ENCODE measurements at places on chromosomes 7 and 10.

- DNase-seq: no peak
These were observed 103.5 kb downstream of the AGMO start for GRCh38 chr7:15457990-15458955.

DNA sequence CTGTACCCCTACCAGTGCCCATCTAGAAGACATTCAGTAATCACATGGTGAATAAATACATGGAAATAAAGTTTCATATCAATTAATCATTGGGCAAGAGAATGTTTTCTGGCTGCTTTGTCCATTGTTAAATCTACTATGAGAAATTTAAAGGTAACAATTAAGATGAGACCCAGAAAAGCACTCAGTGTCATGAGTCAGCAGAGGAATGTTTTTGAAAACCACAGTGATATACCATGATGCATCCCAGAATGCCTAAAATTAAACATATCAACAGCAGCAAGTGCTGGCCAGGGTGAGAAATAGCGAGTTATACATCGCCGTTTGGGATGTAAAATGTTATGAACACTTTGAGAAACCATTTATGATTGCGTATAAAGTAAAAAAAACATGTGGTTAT, 825.3 kb upstream of the C7orf33 start:
- no peak for DNase-seq

GRCh38 chr10:63738410-63738809, 217.2 kb downstream of the REEP3 start:
- no peak for DNase-seq

DNA sequence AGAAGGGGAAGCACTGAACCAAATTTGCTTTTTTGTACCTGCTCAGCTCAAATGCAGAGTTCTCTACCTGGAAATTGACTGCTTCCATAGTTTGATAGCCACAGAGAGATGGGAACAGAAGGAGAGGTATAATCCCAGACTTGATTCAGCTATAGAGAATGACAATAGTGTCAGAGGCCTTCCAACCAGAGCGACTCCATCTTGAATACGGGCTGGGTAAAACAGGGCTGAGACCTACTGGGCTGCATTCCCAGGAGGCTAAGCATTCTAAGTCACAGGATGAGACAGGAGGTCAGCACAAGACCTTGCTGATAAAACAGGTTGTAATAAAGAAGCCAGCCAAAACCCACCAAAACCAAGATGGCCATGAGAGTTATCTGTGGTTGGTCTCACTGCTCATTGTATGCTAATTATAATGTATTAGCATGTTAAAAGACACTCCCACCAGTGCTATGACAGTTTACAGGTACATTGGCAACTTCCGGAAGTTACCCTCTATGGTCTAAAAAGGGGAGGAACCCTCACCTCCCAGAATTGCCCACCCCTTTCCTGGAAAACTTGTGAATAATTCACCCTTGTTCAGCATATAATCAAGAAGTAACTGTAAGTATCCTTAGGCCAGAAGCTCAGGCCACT, 42.7 kb upstream of the ATRNL1 start:
- DNase-seq: no peak

DNA sequence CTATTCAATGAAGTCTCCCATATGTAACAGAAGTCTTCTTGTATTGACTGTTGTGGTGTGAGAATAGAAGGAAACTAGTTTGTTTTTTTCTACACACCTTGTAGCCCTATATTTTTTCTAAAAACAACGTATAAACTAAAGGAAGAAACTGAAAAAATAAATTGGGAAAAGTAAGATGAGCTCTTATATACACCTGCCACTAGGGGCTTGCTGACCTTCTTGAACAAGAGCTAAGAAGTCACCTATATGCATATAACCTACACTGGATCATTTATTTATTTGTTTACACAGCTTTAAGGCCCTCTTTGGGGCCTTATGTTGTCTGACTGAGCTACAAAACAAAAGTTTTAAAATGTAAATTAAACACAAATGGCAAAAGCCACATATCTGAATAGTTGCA, 383.0 kb downstream of the HPSE2 start:
- DNase-seq: no peak

GRCh38 chr10:126468467-126468866, 80.2 kb upstream of the ADAM12 start:
- DNase-seq: no peak

DNA sequence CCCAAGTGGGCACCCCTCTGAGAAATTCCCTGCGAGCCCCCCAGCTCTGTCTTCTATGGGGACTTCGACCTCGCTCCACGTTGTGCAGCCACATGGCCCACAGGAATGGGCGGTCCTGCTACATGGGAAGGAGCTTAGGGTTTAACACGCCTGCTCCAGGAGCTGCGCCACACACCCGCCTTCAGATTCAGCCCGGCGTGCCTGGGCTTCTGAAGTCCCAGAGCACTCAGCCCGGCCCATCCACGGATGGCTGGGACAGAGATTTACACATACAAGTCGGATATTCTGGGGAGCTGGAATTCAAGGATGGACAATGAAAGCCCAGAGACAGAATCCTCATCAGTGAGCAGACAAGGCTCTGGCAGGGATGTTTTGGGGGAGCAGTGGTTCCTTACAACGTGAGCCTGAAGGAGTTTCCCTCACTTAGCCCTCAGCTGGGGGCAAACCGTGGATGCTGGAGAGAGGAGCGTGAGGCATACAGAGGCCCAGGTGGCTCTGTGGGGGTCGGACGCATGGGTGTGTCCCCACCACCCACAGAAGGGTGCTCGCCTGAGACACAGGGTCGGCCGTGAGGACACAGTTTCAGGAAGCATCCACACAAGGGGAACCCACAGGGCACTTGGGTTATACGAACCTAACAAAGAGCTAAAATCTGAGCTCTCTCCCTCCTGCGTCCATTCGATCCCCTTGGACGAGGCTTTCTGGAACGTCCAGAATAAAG, 372.9 kb downstream of the DNAJB6 start:
- DNase-seq: no peak

GRCh38 chr7:101087334-101088068, 2.2 kb downstream of the TRIM56 start:
- no peak for DNase-seq

DNA sequence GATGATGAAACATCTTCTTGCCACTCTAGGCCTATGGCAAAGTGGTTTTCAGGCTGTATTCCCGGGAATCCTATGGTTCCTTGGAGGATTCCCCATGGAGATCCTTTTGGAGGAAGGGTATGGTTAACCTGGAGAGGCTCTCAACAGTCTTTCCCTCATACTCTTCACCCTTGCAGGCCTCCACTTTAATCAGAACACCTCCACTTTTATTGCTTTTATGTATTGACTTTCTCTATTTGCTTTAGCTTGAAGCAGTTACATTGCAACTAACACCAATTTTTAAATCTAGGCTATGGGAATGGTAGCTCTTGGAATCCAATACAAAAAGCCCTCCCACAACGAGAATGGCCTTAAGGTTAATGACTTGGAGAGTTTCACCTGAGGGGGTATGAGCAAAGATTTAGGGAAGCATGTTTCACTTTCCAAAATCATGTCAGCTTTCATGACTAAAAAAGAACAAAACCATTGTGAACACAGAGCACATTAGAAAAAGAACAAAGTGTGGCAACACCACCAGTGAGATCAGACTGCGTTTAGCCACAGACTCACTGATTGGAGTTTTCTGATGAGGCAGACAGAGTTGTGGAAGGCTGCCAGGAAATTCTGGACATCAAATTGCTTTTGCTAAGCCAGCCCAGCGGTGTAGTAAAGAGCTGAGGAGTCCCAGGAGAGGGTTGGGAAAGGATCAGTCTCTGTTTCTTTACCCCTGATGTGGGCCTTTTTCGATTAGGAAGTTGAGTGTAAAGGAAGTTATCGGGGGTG, 130.4 kb upstream of the BMPER start:
- no peak for DNase-seq

GRCh38 chr7:124773339-124773738, 7.7 kb upstream of the GPR37 start:
- DNase-seq: no peak

DNA sequence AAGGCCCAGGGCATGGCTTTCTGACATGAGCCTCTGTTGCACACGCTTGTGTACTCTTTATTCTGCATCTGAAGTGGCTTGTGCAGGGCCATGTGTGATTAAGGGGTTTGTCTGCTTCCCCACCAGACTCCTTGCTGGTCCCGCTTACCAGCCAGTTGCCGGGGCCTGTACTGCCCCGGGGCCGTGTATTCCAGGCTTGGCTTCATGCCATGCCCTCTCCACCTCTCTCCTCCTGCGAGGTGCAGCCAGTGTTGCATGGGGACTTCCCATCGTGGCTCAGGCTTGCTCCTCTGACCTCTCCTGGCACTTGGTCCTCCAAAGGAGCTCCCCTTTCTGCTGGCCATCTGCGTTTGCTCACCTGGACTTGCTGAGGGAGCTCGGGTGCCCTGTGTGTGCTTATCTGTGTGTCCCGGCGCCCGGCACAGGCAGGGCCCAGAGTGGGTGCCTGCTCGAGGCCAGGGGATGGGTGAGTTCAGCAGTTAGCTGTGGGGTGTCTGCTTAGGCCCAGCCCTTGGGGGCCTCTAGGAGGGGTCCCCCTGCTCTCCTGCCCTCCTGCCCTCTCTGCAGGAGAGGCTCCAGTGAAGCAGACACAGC, 11.0 kb upstream of the C10orf143 start:
- no peak for DNase-seq

GRCh38 chr7:45986355-45987298, 65.6 kb upstream of the IGFBP3 start:
- DNase-seq: no peak

DNA sequence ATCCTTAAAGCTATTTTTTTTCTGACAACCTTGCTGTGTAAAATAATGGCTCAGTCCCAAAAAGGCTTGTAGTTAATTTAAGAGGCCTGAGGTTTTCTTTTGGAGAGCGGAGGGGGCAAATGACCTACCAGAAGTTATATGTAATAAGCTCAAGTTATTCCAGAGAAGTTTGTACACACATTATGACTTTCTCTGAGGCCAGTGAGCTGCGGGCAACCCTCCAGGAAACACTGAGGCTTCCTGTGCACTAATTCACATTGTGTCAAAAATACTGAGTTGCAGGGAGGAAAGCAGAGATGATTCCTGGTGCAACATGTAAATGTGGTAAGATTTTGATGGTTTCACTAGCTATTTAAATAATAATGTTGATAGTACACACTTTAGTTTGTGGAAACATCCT, 188.6 kb downstream of the DIP2C start:
- DNase-seq: no peak

- DNase-seq: no peak
These were observed 57.3 kb downstream of the SLC39A12 start for GRCh38 chr10:18008986-18009385.

GRCh38 chr7:155315977-155316376, 18.3 kb downstream of the INSIG1 start:
- no peak for DNase-seq

DNA sequence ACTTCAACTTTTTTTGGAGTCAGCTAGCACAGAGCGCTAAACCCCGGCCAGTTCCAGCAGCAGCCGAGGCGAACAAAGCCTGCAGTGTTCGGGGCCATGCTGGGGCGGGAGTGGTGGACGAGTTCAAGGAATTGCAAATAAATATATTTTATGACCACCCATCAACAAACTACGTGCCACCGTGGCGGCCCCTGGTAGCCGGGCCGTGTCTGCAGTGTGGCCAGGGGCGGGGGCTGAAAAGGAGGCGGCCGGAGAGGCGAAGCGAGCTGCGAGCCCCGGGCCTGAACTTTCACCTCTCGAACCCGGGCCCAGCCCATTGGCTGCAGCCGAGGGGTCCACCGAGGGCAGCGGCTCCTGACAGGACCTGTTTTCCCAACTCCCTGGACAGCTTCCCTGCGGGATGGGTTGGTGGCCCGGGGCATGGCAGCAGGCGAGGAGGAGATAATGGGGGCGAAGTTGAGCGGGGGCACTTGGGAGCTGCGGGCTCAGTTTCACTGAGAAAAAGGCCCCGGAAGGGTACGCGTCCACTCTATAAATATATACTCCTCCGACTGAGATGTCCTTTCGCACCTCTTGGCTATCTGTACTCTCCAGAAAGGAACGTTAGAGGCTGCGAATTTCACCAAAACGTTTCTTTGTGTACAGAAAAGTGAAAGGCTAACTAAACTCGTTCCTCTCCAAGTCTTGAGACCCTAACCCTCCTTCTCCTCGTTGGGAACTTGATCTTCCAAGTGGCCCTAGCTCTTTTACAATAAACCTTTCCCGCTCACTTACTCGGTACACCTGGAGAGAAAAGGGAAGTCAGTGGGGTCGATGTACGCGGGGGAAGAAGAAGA, 164.6 kb upstream of the PPP1R3A start:
- no peak for DNase-seq

DNA sequence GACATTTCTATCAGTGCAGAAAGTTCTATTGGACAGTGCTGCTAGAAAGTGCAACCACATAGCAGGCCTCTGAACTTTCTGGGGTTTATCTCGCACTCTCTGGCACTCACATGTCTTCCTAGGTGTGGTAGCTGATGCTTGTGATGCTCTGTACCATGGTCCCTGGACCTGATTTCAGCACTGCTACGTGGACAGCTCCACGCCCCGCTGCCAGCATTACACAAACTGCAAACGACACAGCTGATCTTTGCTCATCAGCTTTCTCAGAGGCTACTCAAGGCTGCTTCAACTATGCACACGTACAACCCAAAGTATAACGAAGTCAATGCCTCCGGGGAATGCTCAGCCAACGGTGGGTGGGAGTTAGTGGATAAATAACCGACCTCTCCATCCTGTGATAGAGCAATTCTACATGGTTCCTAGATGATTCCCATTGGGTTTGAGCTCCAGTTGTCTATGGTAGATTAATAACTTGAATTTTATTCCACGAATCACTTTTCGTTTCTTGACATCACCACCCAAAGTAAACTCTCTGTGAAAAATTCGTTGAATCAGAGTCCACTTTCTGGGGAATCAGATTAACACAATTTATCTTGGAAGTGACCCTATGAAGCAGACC, 302.5 kb downstream of the ACTR3B start:
- DNase-seq: no peak

DNA sequence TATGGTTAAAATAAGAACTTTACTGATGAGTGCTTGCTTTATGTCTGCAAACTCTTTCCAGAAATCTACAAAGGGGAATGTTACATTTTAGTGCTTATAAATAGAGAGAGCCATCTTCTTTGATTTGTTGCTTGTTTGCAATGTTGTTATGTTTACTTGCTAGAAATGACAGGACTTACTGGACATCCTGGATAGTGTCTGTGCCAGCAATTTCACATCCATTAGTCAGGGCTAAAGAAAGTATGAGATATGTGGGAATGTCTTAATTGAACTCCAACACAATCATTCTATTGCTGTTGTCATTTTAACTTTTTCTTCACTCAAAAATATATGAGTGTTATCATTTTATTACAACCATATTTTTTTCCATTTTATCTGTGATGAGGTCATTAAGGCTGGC, 453.2 kb downstream of the TNS3 start:
- no peak for DNase-seq

- DNase-seq: peak; percentile 47
These were observed 47.7 kb downstream of the LYZL2 start for GRCh38 chr10:30581779-30582380.

- DNase-seq: no peak
These were observed 1158.9 kb upstream of the CELF2 start for GRCh38 chr10:9858816-9859215.

GRCh38 chr7:139623518-139623917, 100.0 kb downstream of the CLEC2L start:
- DNase-seq: no peak

- no peak for DNase-seq
These were observed 3.1 kb downstream of the STRA8 start for GRCh38 chr7:135236727-135237126.

Measured in hematopoietic multipotent progenitor cell treated with erythropoietin and hydrocortisone succinate and interleukin-3 and kit ligand, for 17 days (in vitro differentiated cells).